Left lung (tissue), 14 donors: ENCODE measurements at places on chromosomes 11 and 22.

GRCh38 chr11:58912124-58912523 lies 27.2 kb upstream of the GLYATL1 start:
- no peaks in the 10 kb centered on the region for H3K4me1 ChIP-seq
- no peaks in the 10 kb centered on the region for H3K36me3 ChIP-seq
- no peak overlapping the region for H3K27ac ChIP-seq
- H3K27me3 ChIP-seq, result no peaks in the 10 kb centered on the region
- no peak overlapping the region for H3K4me3 ChIP-seq
- DNase-seq, result no peak

DNA sequence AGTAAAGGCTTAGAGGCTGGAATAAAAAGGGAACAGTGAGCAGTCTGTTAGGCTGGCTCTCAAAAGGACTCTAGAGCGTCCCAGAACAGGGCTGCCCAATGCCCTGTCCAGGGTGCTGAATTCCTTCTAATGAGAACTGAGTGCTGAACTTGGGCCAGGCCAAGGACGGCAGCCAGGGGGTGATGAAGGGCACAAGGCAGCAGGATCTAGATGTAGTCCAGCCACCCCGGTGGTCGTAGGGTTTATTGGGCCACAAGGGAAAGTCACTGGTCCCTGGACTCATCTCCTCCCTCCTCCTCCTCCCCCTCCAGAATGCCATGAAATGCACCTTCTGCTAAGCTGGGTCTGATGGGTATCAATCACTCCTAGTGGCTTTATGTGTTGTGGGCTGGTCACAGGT lies 19.2 kb downstream of the NPTXR start:
- H3K4me1 ChIP-seq, result no peaks in the 10 kb centered on the region
- H3K4me3 ChIP-seq, result no peak overlapping the region
- no peak overlapping the region for H3K27ac ChIP-seq
- no peaks in the 10 kb centered on the region for H3K36me3 ChIP-seq

- no peaks in the 10 kb centered on the region for H3K27me3 ChIP-seq
- no peak overlapping the region for H3K4me3 ChIP-seq
- H3K36me3 ChIP-seq, result no peaks in the 10 kb centered on the region
- DNase-seq, result no peak
Measured at GRCh38 chr11:14902650-14903350, 10.8 kb upstream of the CYP2R1 start.

- H3K4me1 ChIP-seq, result peaks cover 15% of the 10 kb centered on the region
- H3K4me3 ChIP-seq, result no peak overlapping the region
- no peaks in the 10 kb centered on the region for H3K27me3 ChIP-seq
- DNase-seq, result no peak
Measured at GRCh38 chr22:17570851-17571631, 7.7 kb downstream of the SLC25A18 start.

DNA sequence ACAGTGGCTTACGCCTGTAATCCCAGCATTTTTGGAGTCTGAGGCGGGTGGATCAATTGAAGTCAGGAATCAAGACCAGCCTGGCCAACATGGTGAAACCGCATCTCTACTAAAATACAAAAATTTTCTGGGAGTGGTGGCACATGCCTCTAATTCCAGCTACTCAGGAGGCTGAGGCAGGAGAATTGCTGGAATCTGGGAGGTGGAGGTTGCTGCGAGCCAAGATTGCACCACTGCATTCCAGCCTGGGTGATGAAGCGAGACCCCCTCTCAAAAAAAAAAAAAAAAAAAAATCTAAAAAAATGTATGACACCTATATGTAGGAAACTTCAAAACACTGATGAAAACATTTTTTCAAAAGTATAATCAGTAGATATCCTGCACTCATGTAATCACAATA lies 242.7 kb upstream of the CHORDC1 start:
- H3K27me3 ChIP-seq, result no peaks in the 10 kb centered on the region

GRCh38 chr22:27978802-27979201 lies 59.7 kb upstream of the PITPNB start:
- peaks cover 22% of the 10 kb centered on the region for H3K36me3 ChIP-seq
- no peaks in the 10 kb centered on the region for H3K4me1 ChIP-seq
- DNase-seq, result no peak
- no peak overlapping the region for H3K4me3 ChIP-seq
- H3K27ac ChIP-seq, result no peak overlapping the region
- H3K27me3 ChIP-seq, result no peaks in the 10 kb centered on the region

DNA sequence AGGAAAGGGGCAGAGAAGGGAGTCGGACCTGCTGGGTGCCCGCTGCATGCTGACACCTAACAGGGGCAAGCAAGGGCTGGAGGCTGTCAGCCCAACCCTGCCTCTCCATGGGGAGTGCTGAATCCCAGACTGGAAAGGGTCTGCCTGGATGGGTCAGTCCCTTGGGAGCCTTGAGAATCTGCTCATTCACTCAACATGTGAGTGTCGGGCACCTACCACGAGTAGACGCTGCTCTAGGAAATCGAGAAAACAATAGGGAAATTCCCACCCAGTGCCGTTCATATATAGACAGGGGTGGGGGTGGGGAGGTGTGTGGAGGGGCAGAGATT lies 4.4 kb upstream of the CTSD start:
- H3K36me3 ChIP-seq, result no peaks in the 10 kb centered on the region
- no peak for DNase-seq
- no peak overlapping the region for H3K27ac ChIP-seq

- DNase-seq, result no peak
- H3K36me3 ChIP-seq, result no peaks in the 10 kb centered on the region
- no peak overlapping the region for H3K4me3 ChIP-seq
- no peaks in the 10 kb centered on the region for H3K27me3 ChIP-seq
- no peaks in the 10 kb centered on the region for H3K4me1 ChIP-seq
Measured at GRCh38 chr22:29854432-29854831, 16.4 kb upstream of the ASCC2 start.

GRCh38 chr11:73480677-73481076 lies 104.5 kb downstream of the RELT start:
- H3K4me1 ChIP-seq, result no peaks in the 10 kb centered on the region
- H3K4me3 ChIP-seq, result no peak overlapping the region
- H3K27ac ChIP-seq, result no peak overlapping the region

- H3K36me3 ChIP-seq, result peaks cover 29% of the 10 kb centered on the region
- peaks cover 20% of the 10 kb centered on the region for H3K4me1 ChIP-seq
- no peak for DNase-seq
- no peaks in the 10 kb centered on the region for H3K27me3 ChIP-seq
- H3K4me3 ChIP-seq, result no peak overlapping the region
- no peak overlapping the region for H3K27ac ChIP-seq
Measured at GRCh38 chr11:45212566-45213315, 66.3 kb downstream of the PRDM11 start.

- H3K36me3 ChIP-seq, result peaks cover 63% of the 10 kb centered on the region
- H3K4me3 ChIP-seq, result no peak overlapping the region
- H3K4me1 ChIP-seq, result no peaks in the 10 kb centered on the region
- no peak overlapping the region for H3K27ac ChIP-seq
- no peak for DNase-seq
- no peaks in the 10 kb centered on the region for H3K27me3 ChIP-seq
Measured at GRCh38 chr11:43493431-43493830, 134.7 kb downstream of the TTC17 start.

DNA sequence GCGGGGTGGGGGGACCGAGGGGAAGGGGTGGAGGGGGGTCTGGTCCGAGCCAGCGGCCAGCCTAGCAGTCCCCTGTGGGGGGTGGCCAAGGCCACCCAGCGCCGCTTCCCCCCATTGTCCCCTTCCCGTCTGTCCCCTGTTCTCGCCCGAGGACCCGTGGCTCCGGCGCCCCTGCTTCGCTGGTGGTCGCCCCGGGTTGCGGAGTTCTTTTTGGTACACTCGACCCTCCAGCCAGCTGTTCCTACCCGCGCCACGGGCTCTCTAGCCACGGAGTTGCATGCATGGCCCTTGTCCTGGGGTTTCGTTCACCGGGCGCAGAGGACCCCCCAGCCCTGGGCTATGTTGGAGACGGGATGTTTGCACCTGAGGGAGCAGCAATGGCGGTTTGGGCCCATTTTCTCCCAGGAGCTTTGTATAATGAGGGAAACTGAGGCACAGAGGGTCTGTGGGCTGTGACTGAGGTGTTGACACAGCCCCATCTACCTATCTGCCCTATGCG lies 489 bp downstream of the RNF214 start:
- H3K36me3 ChIP-seq, result no peaks in the 10 kb centered on the region
- H3K27me3 ChIP-seq, result no peaks in the 10 kb centered on the region
- peak overlapping the region; percentile 90 for H3K27ac ChIP-seq
- H3K4me1 ChIP-seq, result peaks cover 9% of the 10 kb centered on the region
- peak overlapping the region; percentile 89 for H3K4me3 ChIP-seq
- no peak for DNase-seq

DNA sequence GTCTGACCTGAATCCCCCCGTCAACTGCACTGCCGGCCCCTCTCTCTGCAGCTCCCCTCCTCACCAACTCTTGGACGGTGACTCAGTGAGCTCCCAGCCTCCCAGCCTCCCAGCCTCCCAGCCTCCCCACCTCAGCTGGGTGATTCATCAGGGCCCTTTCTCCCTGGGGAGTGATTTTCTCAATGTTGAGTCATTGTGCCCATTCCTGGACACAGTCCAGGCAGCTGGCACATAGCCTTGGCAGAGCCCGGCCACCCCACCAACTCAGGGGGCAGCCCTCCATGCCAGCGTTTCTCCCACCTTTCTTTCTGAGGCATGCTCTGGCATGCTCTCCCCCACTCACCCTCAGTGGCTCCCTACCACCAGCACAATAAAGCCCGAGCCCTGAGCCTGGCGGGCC lies 30.7 kb downstream of the PDE2A start:
- peaks cover 7% of the 10 kb centered on the region for H3K4me1 ChIP-seq
- DNase-seq, result no peak
- no peaks in the 10 kb centered on the region for H3K36me3 ChIP-seq

GRCh38 chr11:75264971-75265370 lies 24.4 kb downstream of the TPBGL start:
- H3K27ac ChIP-seq, result no peak overlapping the region
- H3K27me3 ChIP-seq, result no peaks in the 10 kb centered on the region
- peaks cover 41% of the 10 kb centered on the region for H3K4me1 ChIP-seq
- peaks cover 53% of the 10 kb centered on the region for H3K36me3 ChIP-seq
- H3K4me3 ChIP-seq, result no peak overlapping the region

DNA sequence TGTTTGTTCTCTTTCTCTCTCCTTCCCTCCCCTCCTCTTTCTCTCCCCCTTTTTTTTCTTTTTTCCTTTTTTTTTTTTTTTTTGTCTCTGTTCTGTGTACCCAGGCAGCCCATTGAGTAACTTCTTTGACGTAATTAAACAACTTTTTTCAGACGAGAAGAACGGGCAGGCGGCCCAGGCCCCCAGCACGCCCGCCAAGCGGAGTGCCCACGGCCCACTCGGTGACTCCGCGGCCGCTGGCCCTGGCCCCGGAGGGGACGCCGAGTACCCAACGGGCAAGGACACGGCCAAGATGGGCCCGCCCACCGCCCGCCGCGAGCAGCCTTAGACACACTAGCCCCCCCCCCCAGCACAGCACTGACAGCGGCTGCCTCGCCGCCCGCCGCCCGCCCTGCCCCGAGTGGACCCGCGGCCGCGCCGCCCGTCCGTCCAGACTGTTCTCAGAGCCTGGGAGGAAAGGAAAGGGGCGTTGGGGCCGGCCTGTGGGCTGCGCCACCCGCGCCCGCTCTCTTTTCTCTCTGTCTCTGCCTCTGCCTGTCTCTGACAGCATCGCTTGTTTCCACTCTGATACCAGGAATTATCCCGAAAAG lies 26.1 kb downstream of the MOB2 start:
- no peak for DNase-seq
- no peaks in the 10 kb centered on the region for H3K27me3 ChIP-seq
- no peak overlapping the region for H3K4me3 ChIP-seq
- peaks cover 3% of the 10 kb centered on the region for H3K4me1 ChIP-seq
- peak overlapping the region; percentile 13 for H3K27ac ChIP-seq

- peaks cover 40% of the 10 kb centered on the region for H3K36me3 ChIP-seq
- no peak for DNase-seq
- no peaks in the 10 kb centered on the region for H3K27me3 ChIP-seq
Measured at GRCh38 chr22:36383110-36383581, 4.6 kb downstream of the MYH9 start.

DNA sequence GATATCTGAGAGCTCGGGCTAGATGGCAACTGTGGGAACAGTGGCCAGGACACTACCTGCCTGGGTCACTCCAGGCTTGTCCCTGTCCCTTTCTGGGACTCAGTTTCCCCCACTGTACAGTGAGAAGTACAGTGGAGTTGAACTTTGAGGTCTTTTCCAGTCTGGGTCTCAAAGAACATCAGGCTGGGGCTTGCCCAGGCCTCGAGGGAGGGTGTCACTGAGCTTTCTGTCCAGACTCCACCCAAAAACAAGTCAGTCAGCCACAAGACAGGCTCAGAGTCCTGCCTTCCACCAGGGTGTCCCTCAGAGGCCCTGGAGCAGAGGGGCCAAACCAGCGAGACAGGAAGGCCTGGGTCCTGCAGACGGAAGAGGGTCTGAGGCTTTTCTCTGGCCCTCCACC lies 2.0 kb upstream of the PLA2G3 start:
- H3K27ac ChIP-seq, result no peak overlapping the region
- no peaks in the 10 kb centered on the region for H3K36me3 ChIP-seq
- no peaks in the 10 kb centered on the region for H3K4me1 ChIP-seq
- DNase-seq, result no peak

- no peak for DNase-seq
- no peaks in the 10 kb centered on the region for H3K36me3 ChIP-seq
- H3K4me1 ChIP-seq, result peaks cover 22% of the 10 kb centered on the region
- no peak overlapping the region for H3K27ac ChIP-seq
- H3K27me3 ChIP-seq, result peaks cover 65% of the 10 kb centered on the region
Measured at GRCh38 chr11:1568441-1568911, 3.6 kb downstream of the DUSP8 start.

- H3K4me3 ChIP-seq, result no peak overlapping the region
- no peaks in the 10 kb centered on the region for H3K27me3 ChIP-seq
- H3K4me1 ChIP-seq, result no peaks in the 10 kb centered on the region
Measured at GRCh38 chr11:123505546-123506299, 75.7 kb downstream of the GRAMD1B start.

- no peaks in the 10 kb centered on the region for H3K27me3 ChIP-seq
- H3K27ac ChIP-seq, result no peak overlapping the region
- no peak overlapping the region for H3K4me3 ChIP-seq
- H3K4me1 ChIP-seq, result no peaks in the 10 kb centered on the region
- H3K36me3 ChIP-seq, result no peaks in the 10 kb centered on the region
- no peak for DNase-seq
Measured at GRCh38 chr11:17607083-17607429, 60.0 kb downstream of the OTOG start.

- no peak for DNase-seq
- H3K36me3 ChIP-seq, result no peaks in the 10 kb centered on the region
- no peak overlapping the region for H3K27ac ChIP-seq
- H3K4me1 ChIP-seq, result peaks cover 11% of the 10 kb centered on the region
Measured at GRCh38 chr22:32574411-32574810, 99.8 kb downstream of the FBXO7 start.

DNA sequence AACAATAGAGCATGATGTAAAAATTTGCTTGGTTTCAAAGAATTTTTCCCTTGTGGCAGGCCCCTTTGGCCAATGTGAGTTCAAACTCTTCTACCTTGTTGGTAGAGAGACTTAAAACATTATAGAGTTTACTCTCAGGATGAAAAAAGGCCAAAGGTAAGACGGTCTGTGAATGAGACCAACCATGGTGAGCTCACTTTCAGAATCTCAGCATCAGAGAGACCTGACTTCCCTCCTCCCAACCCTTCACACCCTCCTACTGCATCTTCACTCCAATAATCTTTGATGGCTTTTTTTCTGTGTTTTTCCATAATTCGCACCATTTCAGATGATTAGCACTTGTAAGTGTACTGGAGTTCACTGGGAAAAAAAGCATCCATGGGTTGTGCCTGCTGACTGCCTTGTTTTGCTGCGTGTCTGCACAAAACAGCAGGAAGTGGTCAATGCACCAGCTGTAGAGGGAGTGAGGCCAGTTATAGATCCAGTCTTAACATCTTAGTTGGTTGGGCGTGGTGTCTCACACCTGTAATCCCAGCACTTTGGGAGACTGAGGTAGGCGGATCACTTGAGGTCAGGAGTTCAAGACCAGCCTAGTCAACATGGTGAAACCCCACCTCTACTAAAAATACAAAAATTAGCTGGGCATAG lies 64.1 kb downstream of the SLC1A2 start:
- no peak for DNase-seq
- H3K4me1 ChIP-seq, result no peaks in the 10 kb centered on the region
- H3K4me3 ChIP-seq, result no peak overlapping the region
- no peaks in the 10 kb centered on the region for H3K36me3 ChIP-seq
